RWPE1 (cell line): ENCODE measurements at places on chromosomes 4 and X.

DNA sequence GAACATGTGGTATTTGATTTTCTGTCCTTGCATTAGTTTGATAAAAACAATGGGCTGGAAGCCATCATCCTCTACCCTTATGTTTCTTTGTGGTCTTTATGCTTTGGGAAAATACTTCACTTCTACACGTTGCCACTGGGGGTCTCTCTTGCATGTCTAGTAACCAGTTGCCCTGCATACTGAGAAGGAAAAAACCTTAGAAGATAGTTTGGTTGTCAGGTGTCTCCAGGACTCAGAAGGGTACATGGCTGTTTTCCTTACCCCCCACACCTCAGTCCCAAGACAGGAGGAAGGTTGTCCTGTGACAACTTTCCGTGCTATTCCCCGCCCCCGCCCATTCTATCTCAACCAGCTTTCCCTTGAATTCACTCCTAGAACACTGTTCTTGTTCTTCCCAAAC lies 62.1 kb upstream of the LANCL3 start:
- no peak for DNase-seq

- DNase-seq = no peak
Observed at GRCh38 chr4:79575709-79576428, 167.8 kb upstream of the GK2 start.

- no peak for DNase-seq
Observed at GRCh38 chrX:37378830-37379229, 29.7 kb downstream of the PRRG1 start.

DNA sequence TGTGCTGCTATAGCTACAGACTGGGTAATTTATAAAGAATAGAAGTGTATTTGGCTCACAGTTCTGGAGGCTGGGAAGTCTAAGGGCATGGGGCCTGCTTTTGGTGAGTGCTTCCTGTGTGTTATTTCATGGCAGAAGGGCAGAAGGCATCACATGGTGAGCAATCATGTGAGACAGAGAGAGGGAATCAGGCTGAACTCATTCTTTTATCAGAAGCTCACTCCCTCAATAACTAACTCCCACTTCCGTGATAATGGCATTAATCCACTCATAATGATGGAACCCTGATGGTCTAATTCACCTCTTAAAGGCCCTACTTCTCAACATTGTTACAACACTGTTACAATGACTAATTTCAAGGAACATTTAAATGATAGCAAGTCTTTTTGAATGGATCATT lies 129.4 kb downstream of the FAT4 start:
- no peak for DNase-seq

GRCh38 chr4:159018062-159018629 lies 84.7 kb upstream of the RAPGEF2 start:
- no peak for DNase-seq

GRCh38 chrX:117989512-117989911 lies 127.1 kb downstream of the KLHL13 start:
- no peak for DNase-seq

GRCh38 chr4:104896660-104897645 lies 249.7 kb upstream of the TET2 start:
- DNase-seq = no peak

- DNase-seq = no peak
Observed at GRCh38 chrX:10414156-10414824, 206.1 kb downstream of the MID1 start.

DNA sequence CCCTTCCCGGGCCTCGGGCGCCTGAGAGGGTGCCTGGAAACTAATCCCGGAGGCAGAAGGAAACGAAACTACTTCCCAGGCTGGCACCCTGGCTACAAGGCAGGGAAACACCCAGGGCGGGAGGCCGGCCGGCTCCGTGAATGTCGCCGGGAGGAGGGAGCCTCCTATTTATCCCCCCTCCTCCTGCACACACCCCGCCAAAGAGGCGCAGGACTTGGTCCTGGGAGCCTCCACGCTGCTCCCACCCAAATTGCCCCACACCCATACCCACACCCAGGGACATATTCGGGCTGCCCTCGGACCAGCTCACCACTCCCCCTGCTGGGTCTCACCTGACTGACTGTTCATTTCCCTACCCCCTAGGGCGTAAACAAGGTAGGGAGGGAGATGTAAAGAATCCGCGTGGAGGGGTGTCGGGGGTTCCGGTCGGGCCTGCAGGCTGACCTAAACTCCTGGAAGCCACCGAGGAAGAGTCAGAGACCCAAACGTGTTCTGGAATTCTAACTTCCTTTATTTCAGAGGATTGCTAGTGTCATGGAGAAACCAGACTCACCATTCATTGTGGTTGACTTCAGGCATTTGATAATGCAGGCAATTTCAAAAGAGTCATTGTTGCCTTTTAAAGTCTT lies at the start of gene BTC:
TSS of gene BTC (minus strand) at position 142 of the 629 bp plus-strand sequence. CDS start 198 bp downstream, outside the sequence.
- DNase-seq = peak; percentile 78

- DNase-seq = no peak
Observed at GRCh38 chr4:109990261-109991257, 77.9 kb downstream of the EGF start.

DNA sequence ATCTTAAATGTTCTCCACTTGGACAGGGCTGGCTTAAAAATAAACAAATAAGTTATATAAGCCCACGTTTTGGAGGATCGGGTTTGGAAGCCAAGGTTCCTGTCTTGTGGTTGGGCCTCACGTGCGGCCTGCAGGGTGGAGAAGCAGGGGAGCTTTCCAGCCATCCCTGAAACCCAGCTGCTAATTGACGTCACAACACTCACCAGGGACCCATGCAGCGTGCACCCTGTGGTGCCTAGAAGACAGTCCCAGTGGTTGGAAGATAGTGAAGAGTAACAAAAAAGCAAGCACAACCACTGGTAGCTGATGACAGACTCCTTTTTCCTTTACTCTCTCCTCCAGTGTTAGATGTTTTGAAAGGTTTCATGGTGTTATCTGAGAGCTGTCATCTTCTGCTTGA lies 142.0 kb upstream of the RBPJ start:
- DNase-seq = no peak

GRCh38 chrX:155048977-155049619 lies 21.8 kb downstream of the CMC4 start:
- DNase-seq = no peak

GRCh38 chr4:177568931-177569330 lies 126.7 kb upstream of the AGA start:
- DNase-seq = no peak

- no peak for DNase-seq
Observed at GRCh38 chr4:168651374-168651773, 154.5 kb downstream of the PALLD start.

DNA sequence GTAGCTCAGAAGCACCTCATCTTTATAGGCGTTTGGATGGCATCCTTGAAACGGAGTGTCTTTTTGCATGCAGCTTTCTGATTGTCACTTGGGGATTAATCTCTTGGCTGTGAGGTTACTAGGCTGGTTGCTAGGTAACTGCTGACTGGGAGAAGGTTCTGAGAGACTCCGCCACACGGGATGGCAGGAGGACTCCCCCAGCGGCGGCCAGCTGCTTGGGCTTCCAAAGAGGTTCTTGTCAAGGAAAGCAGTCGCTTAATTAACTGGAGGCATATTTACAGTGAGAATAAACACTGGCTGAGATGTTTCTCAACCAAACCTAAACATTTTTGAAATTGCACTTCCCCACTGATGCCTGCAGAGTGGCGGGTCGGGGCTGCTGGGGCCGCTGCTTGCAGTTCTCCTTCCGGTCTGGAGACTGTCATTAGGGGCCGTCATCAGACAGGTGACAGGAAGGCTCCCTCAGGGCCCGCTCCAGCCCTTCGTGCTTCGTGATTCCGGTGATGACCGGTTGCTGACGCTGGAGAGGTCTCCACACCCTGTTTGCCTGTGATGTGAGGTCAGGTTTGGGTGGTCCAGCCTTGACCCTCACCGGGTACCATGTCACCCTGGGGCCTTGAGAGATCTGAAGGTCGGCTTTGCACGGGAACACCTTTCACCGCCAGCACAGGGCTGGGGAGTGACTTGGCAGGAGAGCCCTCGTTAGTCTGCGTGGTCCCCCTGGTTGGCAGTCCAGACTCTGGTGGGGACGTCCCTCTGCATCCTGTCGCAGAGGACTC lies 9.1 kb downstream of the NSG1 start:
- DNase-seq = no peak

DNA sequence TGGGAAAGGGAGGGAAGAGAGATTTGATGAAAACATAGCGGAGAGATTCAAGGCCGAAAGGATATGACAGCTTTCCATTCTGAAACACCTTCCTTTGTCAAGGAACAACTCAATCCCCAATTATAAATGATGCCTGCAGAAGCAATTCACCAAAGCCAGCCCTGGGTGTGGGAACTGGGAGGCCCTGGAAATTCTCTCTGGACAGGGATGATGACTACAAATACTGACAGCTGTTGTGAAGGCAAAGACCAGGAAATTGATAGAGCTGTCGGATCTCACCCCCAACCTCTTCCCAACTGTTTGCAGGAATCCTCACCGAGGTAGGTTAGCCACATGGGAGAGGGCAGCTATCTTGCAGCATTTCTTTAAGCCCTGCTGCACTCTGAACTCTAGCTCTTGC lies 54.3 kb downstream of the CCDC149 start:
- DNase-seq = no peak

- DNase-seq = no peak
Observed at GRCh38 chr4:18638031-18638430, 616.5 kb upstream of the LCORL start.

DNA sequence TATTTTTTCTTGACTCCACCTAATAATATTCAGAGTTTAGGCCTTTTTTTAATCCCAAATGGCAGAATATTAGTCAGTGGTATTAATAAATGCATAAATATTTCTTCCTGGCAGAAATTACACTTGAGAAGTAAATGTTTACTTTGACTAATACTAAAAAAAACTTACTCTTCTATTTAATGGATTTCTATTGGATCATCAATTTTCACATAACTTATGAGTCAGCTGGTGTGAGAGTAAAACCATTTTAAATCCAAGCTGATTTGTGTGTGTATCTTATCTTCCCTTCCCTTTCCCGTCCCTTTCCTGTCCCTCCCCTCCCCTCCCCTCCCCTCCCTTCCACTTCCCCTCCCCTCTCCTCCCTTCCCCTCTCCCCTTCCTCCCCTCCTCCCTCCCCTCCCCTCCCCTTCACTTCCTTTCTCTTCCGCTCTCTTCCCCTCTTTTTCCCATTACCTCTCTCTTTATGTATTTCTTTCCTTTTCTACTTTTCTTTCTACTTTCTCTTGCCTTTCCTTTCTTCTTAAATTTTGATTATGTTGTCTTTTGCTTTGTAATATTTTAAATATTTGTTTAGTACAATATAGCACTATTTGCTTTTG lies 630.1 kb upstream of the EPHA5 start:
- no peak for DNase-seq

DNA sequence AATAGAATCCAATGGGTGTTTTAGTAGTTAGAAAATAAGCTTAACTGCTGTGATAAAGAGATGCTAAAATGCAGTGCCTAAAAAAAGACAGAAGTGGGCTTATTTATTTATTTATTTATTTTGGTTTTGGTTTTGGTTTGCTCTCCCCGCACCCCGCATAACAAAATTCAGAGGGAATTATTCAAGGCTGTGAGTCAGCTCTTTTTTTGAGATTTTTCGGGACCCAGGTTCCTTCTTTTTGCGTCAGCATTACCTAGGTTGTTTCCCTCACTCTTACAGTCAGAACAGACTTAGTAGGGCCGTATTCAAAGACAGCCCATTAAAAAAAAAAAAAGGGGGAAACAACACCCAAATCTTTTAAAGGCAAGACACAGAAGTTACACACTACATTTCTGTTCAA lies 1495.5 kb upstream of the ADGRL3 start:
- DNase-seq = no peak

- DNase-seq = no peak
Observed at GRCh38 chr4:122914938-122915337, 7.5 kb downstream of the NUDT6 start.

DNA sequence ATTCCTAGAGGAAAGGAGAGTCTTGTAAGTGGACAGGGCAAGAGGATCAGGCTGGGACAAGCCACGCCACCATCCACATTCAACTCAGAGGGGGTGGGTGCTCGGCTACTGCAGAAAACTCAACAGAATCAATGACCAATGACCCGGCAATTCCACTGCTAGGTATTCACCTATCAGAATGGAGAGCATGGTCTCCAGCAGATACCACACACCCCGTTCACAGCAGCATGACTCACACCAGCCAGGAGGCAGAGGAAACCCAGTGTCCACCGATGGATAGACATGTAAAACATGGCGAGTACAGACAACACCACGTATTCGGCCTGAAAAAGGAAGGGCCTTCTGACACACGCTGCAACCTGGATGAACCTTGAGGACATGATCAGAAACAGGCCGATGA lies 175.9 kb downstream of the AFAP1 start:
- DNase-seq = peak; percentile 34

- DNase-seq = no peak
Observed at GRCh38 chr4:106775636-106776035, 260.5 kb downstream of the DKK2 start.

- no peak for DNase-seq
Observed at GRCh38 chrX:70176938-70177533, at the start of gene DGAT2L6. Gene DGAT2L6 (plus strand): TSS chrX:70177483. CDS start chrX:70177583, 100 bp downstream.

DNA sequence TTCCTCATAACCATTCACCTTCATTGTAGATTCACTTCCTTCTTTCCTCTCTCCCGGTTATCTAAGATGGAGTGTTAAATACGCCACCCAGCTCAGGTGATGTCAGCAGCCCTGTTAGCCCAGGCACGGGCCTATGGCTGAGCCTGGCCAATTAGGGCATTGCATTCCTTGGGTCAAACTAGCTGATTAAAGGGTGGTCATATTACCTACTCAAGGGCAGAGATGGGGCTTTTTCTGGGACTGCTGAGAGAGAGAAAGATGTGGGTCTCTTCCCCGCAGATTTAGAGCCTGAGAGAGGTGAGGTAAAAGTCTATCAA lies 39.9 kb upstream of the AFAP1 start:
- no peak for DNase-seq

DNA sequence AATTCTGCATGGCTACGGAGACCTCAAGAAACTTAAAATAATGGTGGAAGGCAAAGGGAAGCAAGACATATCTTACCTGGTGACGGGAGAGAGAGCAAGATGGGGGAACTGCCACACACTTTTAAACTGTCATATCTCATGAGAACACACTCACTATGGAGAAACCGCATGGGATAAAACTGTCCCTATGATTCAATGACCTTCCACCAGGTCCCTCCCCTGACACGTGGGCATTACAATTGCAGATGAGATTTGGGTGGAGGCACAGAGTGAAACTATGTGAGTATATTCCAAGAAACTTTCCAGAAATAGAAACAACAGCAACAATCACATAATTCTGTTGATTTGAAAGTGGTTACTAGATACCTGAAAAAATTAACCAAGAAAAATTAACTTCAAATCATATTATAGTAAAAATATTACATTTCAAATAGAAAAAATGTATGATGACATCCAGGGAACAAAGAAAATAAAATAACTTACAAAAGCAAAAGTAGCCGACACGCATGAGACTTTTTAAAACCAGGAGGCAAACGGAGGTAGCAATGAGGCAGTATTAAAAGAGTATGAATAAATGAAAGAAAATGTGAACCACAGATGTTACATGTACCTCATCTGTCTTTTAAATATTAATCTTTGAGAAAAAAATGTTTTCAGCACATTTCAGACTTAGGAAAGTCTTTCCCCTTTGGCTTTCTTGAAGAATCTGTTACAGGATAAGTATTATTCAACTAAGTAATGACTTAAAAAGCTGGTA lies 879.5 kb downstream of the TECRL start:
- no peak for DNase-seq

GRCh38 chr4:55931833-55932232 lies 16.9 kb upstream of the CEP135 start:
- DNase-seq = no peak

GRCh38 chr4:188976644-188977115 lies 837.4 kb downstream of the TRIML1 start:
- DNase-seq = no peak
